NCI-H526 (cell line): ENCODE measurements at places on chromosomes 4 and X.
A peak's percentile ranks its signal among the peaks of the same experiment; 100 is the strongest.

GRCh38 chrX:66021765-66022631 lies 17.9 kb downstream of the VSIG4 start:
- DNase-seq = no peak

- no peak for DNase-seq
Observed at GRCh38 chr4:40562208-40562607, 67.5 kb downstream of the RBM47 start.

GRCh38 chr4:109044431-109044830 lies 258.0 kb downstream of the COL25A1 start:
- no peak for DNase-seq

DNA sequence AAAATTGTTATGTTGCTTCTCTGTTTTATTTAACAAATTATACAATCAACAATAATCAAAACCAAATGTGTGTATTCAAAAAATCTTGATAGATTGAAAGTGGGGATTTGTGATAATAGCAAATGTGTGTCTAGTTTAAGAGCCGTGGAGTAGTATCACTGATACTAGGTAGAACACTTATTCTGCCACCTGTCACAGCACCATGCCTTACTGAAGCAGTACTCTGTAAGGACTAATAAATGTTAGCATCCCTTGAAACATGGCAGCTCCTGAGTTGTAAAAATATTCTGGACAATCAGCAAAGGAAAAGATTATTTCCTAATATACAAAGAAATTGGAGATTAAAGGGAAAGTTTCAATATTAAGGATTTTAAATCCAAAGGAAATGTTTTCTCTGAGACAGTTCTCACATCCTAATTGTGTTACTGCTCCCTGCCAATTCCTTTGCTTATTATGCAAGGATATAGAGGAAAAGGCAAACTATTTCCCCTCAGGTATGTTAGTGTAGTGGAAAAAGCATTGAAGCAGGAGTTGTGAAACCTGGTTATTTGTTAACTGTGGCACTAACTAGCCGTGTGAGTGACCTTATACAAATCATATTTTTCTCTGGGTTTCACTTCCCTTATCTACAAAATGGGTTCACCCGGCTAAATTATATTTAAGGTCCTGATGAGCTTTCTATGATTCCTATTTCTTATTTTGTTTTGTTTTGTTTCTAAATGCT lies 303.1 kb downstream of the ARHGAP24 start:
- DNase-seq = no peak

DNA sequence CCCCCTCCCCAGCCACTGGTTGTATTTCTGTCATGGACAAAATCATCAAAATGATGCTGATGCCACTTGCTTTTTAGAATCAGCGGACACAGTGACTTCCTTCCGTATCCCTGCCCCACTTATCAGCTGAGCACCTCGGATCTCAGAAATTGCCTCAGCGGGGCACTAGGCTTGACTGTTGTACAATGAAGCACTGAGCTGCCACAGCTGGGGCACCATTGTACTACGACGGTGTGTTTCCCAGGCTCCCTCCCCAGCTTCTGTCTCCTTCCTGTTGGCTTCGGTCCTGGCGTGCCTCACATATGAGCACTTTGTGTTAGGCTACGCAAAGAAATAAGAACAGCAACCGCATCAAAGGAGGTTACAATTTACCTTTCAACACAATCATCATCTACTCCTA lies 82.4 kb downstream of the F11 start:
- no peak for DNase-seq

DNA sequence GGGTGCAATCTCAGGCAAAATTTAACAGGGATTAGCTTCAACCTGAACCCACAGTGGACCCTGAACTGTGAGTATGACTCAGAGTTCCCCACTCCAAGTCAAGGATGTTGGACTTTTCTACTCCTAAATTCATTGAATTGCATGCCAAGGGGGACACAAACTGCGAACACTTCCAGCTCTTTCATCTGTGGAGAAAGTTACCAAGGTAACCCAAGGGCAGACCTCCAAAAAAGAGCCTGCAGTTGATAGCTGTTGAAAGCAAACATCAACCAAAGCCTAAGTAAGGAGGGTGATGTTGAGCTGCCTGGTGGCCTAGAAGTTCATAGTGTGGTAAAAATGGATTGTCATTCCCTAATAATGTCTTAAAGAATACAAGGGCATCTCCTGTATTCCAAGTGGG lies 1242.9 kb downstream of the C4orf33 start:
- DNase-seq = no peak

GRCh38 chrX:129682979-129683378 lies 28.2 kb upstream of the APLN start:
- no peak for DNase-seq

DNA sequence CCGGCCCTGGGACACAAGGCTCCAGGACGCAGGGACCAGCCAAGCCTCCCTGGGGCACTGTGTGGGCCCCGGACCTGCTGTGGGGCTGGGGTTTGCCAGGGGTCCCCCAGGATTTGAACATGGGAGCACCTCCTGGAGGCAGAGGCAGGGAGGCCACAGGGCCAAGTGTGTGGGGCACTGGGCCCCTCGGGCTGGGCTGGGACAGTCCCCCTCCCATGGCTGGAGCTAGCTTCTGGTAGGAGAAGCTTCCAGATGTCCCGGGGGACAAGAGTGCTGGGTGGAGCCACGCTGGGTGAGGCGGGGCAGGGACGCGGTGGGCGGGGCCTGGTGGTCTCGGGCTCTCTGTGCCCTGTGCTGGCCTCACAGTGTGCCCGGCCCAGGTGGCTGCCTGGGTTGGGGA lies 18.6 kb downstream of the FGFRL1 start:
- peak; percentile 43 for DNase-seq

DNA sequence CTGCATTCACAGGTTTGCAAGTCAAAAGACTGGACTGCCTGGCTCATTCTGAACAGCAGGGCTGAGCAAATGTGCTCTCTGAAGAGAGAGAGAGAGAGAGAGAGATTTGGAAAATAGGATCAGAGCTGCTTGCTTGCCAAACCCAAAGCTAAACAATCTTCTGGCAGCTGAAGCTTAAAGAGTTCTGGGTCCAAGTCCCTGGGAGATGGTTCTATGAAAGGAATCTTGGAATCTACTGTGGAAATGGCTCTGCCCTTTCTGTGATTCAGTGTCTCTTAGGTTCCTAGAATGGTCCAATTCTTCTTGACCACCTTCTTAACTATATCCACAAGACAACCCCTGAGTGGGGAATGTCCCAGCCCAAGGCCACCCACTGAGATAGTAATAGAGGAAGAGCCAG lies 66.1 kb upstream of the EFNB1 start:
- DNase-seq = no peak
